Testis (tissue), 5 donors: ENCODE measurements at places on chromosomes 16 and 17. TPM values are rescaled to one million over a fixed set of nuclear protein-coding genes. Genes with fewer than 3 reads are reported as not detected.

RPH3AL gene
- 13.5 TPM for total RNA-seq

DNA sequence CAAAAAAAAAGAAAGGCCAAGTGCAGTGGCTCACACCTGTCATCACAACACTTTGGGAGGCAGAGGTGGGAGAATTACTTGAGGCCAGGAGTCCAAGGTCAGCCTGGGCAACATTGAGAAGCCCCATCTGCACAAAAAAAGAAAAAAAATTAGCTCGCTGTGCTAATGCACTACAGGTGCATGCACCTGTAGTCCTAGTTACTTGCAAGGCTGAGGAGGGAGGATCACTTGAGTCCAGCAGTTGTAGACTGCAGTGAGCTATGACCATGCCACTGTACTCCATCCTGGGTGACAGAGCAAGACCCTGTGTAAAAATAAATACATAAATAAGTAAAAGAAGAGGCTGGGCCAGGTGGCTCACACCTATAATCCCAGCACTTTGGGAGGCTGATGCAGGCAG is 39.7 kb downstream of the DCAKD start:
- no peak for DNase-seq

PRM1 gene
- total RNA-seq: 32,936 TPM

IL17C gene
- total RNA-seq: 1.5 TPM

DNA sequence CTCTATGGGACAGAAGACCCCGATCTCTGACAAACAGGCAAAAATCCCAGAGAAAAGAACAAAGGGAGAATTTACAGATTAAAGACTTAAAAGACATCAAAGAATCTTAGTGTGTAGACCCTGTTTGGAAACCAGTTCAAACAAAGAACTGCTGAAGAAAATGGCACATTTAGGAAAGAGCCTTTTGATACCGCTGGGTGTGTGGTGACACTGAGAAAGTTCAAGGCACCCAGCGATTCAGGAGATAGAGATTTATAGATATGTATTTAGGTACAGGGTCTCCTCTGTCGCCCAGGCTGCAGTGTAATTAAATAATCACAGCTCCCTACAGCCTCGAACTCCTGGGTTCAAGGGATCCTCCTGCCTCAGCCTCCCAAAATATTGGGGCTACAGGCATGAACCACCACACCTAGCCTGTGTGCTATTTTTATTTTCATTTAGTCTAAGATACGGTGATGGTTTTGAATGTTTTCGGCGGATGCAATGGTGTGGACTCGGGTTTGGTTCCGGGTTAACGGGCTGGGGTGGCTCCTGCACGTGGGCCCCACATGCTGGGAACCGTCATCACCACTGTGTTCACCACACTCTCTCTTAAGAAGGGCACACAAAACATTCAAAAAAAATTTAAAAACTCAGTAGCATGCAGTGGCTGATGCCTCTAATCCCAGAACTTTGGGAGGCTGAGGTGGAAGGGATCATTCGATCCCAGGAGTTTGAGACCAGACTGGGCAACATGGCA is 114.0 kb downstream of the ZNF778 start:
- no peak for DNase-seq

CDR2L gene
- 39.6 TPM for total RNA-seq

- no peak for DNase-seq
Observed at GRCh38 chr17:38874505-38875400, 4.9 kb downstream of the LASP1 start.
